ENCODE measurements at places on chromosomes 5 and 9.

GRCh38 chr9:106934442-106935238, 71.7 kb downstream of the ZNF462 start:
- no peak for DNase-seq

DNA sequence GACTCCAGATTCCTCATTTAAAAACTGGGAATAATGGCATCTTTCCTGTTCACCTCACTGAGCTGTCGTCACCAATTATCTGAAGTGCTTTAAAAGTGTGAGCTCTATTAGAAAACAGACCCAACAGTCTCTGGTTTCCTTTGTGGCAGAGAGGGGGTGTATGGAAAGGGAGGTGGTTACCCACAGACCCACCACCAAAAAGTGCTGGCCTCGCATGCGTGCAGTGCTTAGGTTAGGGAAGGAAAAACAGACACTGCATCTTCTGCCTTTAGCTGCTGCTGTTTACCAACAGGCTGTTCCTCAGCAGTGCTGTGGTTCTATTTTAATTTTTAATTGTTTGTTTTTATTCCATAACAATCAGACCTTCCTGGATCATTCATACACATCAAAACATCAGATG, 249.6 kb downstream of the PIK3R1 start:
- DNase-seq, result no peak

DNA sequence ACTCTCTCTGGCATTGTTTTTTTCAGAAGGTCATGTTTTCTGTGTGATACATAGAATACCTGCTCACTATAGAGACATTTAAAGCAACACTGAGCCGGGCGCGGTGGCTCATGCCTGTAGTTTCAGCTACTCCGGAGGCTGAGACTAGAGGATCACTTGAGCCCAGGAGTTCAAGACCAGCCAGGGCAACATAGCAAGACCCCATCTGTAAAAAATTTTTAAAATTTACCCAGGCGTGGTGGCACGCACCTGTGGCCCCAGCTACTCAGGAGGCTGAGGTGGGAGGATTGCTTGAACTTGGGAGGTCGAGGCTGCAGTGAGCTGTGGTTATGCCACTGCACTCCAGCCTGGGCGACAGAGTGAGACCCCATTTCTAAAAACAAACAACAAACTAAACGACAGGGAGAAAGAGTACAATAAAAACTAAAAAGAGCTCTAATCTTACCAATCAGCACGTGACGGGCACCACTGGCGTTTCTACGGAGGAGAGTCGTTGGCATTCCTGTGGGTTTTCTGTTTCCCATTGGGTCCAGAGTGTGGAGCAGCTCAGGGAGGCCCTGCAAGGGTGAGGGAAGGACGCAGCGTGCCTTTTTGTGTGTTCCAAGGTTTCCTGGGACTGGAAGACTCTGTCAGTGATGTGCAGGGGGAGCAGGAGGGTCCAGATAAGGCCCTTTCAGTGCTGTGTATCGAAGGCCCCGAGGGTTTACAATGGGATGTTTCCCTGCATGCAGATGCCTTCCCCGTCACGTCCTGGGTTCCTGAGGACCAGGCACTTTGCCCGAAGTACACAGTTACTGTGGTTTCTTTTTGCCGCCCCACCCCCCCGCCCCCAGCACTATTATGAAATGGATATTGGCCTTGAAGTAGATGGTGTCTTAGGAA, 7.2 kb upstream of the RNU6ATAC start:
- no peak for DNase-seq

GRCh38 chr5:39207345-39208045, 11.9 kb downstream of the FYB1 start:
- DNase-seq, result no peak

GRCh38 chr5:10454591-10455276, 13.1 kb downstream of the ROPN1L start:
- no peak for DNase-seq

GRCh38 chr5:52945040-52945439, 44.1 kb upstream of the ITGA2 start:
- no peak for DNase-seq

DNA sequence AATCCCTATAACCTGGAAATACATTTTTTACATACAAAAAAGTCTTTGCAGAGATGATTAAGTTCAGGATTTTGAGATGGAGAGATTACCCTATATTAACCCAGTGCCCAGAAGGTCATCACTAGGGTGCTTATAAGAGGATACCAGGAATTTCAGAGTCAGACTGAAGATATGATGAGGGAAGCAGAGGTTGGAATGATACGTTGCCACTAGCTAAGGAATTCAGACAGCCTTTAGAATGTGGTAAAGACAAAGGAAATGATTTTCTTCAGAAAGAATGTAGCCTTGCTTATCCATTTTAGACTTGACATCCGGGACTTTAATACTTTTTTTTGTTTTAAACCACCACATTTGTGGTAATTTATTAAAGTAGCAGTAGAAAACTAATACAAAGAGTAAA, 2176.8 kb upstream of the C9orf72 start:
- no peak for DNase-seq

DNA sequence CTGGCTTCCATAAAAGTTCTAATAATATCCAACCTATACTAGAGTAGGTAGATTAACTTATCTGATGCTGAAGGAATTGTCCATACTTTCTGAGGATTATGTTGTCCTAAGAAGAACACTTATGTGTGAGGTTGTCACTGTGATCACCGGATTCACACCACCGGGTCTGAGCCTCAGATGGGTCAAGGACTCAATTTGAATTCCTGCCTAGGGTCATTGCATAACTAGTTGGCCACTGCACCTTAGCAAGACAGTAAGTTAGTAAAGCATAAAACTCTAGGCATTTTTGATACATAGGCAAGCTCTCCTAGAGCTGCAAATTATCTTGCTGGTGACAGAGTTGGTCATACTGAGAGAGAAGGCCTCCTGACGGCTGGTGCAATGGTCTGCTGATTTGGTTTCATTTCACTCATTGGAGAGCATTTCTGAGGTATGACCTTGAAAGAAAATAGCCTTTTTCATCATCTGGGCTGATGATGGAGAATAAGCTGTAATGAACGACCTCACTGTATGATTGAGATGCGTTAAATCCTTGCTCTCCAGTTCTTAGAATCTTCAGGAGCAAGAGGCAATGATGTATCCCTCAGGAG, 72.0 kb upstream of the CKMT2 start:
- DNase-seq, result no peak

DNA sequence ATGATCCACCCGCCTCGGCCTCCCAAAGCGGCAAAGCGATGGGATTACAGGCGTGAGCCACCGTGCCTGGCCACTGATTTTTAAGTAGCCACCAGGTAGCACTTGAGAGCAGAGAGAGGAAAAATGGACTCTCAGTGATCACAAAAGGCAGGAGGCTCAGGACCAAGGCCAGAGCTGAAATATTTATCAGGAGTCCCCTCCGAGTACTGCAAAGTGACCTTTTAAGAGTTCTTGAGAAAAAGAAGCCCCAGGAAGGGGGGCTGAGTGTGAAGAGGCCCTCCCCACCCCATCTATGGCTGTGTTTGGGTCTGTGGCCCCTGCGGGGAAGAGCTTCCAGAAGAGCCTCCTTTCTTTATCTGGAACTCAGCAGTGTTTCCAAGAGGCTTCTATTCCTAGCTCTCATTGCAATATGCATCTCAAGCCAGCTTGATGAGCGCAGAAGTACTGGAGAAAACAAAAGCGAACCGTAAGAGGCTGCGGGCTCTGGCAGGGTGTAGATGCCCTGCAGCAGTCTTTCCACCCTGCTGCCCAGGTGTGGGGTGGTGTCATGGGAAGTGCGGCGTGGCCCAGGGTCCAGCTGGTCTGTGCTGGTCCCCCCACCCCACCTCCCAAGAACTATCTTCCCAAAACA, 75.5 kb upstream of the CDK20 start:
- no peak for DNase-seq

GRCh38 chr9:15837079-15837679, 284.3 kb downstream of the CCDC171 start:
- DNase-seq, result no peak

- DNase-seq, result no peak
Measured at GRCh38 chr5:21844960-21845359, 1008.2 kb downstream of the CDH12 start.

DNA sequence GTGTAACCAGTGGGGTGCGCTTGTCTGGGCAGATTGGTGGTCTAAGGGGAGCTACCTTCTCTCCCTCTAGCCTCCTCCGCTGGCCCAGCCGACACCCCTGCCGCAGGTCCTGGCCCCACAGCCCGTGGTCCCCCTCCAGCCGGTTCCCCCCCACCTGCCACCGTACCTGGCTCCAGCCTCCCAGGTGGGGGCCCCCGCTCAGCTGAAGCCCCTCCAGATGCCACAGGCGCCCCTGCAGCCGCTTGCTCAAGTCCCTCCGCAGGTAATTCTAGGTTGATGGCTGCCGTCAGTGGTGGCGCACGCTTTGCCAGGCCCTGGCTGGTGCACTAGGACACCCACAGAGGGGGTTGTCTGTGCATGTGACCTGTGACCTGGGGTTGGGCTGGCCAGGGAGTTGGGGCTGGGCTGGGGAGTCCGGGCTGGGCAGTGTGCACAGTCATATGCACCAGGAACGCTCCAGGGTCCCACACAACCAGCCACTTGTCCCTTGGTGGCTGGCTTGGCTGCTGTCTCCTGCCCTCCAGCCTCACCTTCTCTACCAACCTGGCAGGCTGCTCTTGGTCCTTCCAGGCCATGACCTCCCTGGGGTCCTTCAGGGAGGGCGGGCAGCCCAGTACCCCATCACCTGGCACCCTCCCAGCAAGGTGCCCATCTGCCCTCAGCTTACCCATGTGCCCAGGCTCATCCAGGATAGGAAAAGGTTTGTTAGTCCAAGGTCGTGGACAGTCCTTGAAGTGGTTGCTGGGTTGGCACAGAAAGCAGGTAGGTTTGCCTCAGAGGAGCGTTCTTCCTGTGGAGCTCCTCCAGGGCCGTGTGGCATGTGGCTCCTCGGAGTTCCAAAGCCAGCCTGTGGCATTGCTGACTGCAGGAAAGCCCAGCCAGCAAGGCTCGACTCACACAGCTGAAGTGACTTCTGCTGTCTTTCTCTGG, 73.2 kb downstream of the WNK2 start:
- no peak for DNase-seq

GRCh38 chr5:109701792-109702191, 12.1 kb downstream of the MAN2A1 start:
- no peak for DNase-seq

- no peak for DNase-seq
Measured at GRCh38 chr5:137708062-137708461, 27.8 kb downstream of the KLHL3 start.

DNA sequence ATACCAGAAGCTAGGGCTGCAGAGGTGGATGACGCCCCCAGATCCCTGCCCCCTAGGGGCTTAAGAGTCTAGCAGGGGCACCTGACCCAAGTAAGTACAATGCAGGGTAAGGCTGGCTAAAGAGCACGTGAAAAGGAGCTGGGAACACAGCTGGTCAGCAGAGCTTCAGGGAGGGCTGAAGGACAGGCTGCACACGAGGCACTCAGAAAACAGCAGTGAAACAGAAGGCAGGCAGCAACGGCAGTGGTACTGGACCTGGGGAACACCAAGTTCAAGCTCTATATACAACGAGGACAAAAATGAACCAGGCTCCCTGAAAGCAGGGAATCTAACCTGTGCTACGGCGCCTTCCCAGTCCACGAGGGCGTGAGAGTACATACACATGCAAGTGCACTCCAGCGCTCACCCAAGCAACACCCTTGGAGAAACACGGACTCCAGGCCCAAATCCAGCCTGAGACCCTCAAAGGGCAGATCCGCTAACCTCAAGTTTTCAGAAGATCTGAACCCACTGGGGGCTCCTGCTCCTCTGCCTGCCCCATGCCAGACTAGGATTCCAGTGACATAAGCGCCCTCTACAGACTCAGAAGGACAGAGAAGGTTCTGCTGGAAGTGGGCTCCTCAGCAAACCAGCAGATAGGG, 57.4 kb downstream of the PSMB7 start:
- DNase-seq, result no peak

GRCh38 chr9:124835026-124835557, 18.2 kb upstream of the WDR38 start:
- no peak for DNase-seq

GRCh38 chr5:16881251-16881650, 54.8 kb downstream of the MYO10 start:
- DNase-seq, result no peak

DNA sequence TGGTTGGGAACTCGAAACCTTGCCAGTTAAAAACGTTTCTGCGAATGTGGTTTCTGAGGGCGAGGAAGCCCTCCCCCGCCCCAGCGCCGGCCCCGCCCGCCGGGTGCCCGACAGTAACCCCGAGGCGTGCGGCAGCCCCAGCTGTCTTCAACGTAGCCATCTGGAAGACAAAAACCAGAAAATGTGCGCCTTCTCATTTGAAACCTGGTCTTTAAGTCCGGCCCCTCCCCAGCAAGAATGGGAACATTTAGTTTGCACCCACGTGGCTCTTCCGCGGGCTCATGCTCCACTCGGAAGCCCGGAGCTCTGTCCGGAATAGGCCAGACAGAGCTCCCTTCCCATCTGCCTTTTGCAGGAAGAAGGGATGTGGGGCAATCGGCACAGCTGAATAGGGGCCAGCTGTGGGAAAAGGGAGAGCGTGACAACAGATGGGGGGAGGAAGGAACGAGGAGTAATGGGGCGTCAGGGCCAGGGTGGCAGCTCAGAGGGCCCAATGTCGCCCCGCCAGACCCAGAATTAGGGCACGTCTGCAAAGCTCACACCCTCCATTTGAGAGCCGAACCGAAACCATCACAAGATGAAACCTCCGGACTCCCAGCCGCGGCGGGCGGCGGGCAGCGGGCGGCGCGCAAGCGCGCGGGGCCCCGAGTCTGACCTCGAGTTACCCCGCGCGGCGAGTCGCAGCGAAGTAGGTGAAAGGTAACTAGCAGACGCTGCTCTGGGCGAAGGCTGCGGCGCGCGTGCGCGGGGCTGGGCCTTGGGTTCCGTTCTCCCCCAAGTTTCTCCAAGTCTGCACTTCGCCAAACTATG, 63.4 kb upstream of the ABCA1 start:
- peak; percentile 79 for DNase-seq

- no peak for DNase-seq
Measured at GRCh38 chr5:129046151-129046550, 48.4 kb upstream of the ISOC1 start.

GRCh38 chr9:120946259-120946658, 19.7 kb upstream of the TRAF1 start:
- DNase-seq, result no peak

- DNase-seq, result no peak
Measured at GRCh38 chr5:133848341-133848811, 120.0 kb downstream of the C5orf15 start.

- no peak for DNase-seq
Measured at GRCh38 chr5:177185993-177186392, 52.4 kb downstream of the NSD1 start.

- no peak for DNase-seq
Measured at GRCh38 chr5:68839019-68839552, 254.7 kb upstream of the SLC30A5 start.

DNA sequence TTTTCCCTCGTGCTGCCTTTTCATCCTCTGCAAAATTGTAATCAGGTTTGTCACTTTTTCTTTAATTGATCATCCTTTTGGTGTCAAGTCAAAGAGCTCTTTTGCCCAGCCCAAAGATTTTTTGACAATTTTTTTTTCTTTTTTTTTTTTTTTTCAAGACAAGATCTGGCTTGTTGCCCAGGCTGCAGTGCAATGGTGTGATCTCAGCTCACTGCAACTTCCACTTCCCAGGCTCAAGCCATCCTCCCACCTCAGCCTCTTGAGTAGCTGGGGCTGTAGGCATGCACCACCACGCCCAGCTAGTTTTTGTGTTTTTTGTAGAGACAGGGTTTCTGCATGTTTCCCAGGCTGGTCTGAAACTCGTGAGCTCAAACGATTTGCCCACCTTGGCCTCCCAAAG, 36.7 kb downstream of the CDK7 start:
- no peak for DNase-seq

Data from hippocampal formation (tissue), 2 donors.